Esophagus mucosa (tissue), 1 donor: ENCODE measurements at places on chromosomes 3 and 15. TPM values are rescaled to one million over a fixed set of nuclear protein-coding genes. Genes with fewer than 3 reads are reported as not detected.

DNA sequence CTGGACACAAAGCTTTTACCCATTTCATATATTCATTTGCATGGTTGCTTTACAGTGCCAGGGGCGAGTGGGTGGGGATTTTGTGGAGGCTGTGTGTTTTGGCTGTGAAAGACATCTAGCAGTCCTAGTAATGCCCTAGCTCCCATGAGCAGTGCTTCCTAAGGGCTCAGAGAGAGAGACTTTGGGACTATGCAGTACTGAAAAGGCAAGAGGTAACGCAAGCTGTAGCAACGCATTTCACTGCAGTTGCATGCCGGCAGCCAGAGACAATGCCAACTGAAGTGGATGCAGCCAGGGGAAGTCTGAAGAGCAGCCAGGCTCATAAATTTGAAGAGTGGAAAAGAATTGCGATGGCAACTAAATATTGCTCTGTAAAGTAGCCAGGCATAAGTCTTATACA, 27.4 kb upstream of the ATP10A start:
- no peak for ATAC-seq

GRCh38 chr3:42762046-42762724, 10.9 kb downstream of the CCDC13 start:
- ATAC-seq, result peak; percentile 66

GRCh38 chr3:16482770-16483531, 30.5 kb downstream of the RFTN1 start:
- ATAC-seq, result peak; percentile 35

NTRK3 gene
- total RNA-seq, result 1.00 TPM

- no peak for ATAC-seq
Measured at GRCh38 chr3:168544097-168544957, 448.6 kb upstream of the GOLIM4 start.

ATP13A5 gene
- total RNA-seq, result 0.12 TPM

GOLGA6A gene
- total RNA-seq, result 0.08 TPM

DNA sequence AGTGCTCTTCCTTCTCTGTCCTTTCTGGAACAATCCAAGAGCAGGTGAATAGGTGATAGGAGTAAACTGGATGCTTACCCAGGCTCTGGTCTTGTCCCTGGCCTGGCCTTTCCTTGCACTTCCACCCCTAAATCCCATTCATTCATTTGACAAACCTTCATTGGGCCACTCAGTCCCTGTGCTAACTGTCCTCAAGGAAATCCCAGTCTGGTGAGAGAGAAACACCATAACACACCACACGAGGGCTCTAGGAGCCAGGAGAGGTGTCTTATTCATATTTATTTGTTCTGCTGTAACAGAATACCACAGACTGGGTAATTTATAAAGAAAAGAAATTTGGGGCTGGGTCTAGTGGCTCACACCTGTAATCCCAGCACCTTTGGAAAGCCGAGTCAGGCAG, 22.8 kb downstream of the EFCC1 start:
- peak; percentile 29 for ATAC-seq

AADAC gene
- total RNA-seq, result 0.44 TPM

DNA sequence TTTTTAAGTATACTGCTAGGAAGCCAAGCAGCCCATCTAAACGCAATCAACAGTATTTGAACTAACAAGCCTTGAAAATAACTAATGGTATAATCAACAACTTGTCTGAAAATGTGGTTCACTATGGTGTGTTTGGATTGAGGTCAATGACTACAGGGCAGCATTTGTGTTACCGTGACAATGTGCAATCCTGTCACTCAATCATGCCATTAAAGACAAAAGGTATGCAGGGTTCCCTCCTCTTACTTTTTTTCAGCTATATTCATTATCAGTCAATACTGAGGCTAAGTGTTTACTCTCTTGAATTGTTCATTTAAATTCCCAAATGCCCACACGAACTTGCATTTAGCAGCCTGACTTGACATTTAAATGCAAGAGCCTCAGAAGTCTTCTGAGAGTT, 1099.3 kb upstream of the EPHA6 start:
- no peak for ATAC-seq

MUC13 gene
- not detected for total RNA-seq

MYO9A gene
- total RNA-seq, result 23.1 TPM

RAD18 gene
- 9.4 TPM for total RNA-seq

PRTG gene
- 0.56 TPM for total RNA-seq

MKRN2OS gene
- total RNA-seq, result 6.3 TPM
